ENCODE measurements at places on chromosomes 16 and 17. TPM values are rescaled to one million over a fixed set of nuclear protein-coding genes. Genes with fewer than 3 reads are reported as not detected.

Gene ALOX15
- 6.1 TPM for total RNA-seq

Gene TP53TG3B
- not detected for total RNA-seq

Gene GPR139
- not detected for total RNA-seq

Gene SLC12A3
- not detected for total RNA-seq
